IPS DF 6.9 (cell line): ENCODE measurements at places on chromosomes 7 and 10.

GRCh38 chr7:90570373-90570959 is 25.7 kb upstream of the CDK14 start:
- no peak overlapping the region for H3K4me3 ChIP-seq
- H3K27ac ChIP-seq: no peak overlapping the region
- H3K27me3 ChIP-seq: no peaks in the 10 kb centered on the region
- H3K4me1 ChIP-seq: no peaks in the 10 kb centered on the region; the same call in 1 of the 2 replicates
- no peaks in the 10 kb centered on the region for H3K36me3 ChIP-seq

DNA sequence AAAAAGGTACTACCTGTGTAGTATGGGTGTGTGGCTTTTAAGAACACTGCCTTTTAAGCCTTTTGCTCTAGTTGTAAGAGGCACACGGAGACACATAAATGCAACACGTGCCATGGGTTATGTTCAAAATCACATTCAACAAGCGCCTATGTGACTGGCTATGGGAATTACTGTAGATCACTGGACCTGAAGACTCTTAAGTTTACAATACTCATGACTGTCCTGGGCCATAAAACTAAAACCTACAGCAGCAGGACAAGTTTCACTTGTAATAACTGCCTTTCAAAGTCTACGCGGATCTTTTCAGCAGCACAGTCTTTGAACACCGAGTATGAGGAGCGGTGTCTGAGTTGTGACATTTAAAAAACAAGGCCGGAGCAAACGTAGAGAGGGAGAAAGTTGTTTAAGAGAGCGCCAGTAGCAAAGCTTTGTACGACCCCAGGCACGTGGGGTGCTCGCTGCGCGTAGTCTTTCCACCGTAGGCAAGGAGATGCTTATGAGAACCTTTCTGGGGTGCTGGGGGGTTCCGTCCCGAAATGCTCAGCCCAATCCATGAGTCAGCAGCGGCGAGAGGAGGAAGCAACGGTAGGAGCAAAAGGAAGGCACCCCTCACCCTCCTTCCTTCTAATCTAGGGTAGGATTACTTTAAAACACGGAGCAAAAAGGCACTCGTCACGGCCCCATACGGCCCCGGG is 662 bp downstream of the DNAJC2 start:
- DNase-seq: no peak
- peaks cover 3% of the 10 kb centered on the region; the same call in 1 of the 2 replicates for H3K36me3 ChIP-seq
- H3K27me3 ChIP-seq: no peaks in the 10 kb centered on the region
- H3K4me3 ChIP-seq: peak overlapping the region; percentile 94
- no peak overlapping the region for H3K27ac ChIP-seq
- H3K4me1 ChIP-seq: no peaks in the 10 kb centered on the region

DNA sequence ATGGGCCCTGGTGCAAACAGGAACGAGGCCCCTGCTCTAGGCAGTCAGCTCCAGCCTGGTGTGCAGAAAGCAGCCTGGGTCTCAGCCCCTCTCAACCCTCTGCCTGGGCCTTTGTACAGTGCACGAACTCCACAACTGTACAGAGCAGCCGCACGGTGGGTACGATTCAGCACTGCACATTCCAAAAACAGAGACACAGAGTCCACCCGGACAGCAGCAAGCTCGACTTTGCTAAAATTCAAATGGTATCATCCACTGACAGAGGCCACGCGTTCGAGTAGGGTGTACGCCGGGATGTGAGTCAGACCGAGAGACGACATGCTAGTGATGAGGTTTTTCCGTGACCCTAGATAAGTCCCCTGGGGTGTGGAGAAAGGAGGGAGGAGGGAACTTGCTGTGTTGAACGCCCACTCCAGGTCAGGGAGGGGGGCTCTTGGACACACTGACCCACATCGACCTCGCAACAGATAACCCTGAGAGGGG is 65.6 kb upstream of the PDGFA start:
- DNase-seq: no peak
- H3K4me3 ChIP-seq: no peak overlapping the region
- no peak overlapping the region for H3K27ac ChIP-seq
- H3K4me1 ChIP-seq: no peaks in the 10 kb centered on the region
- H3K27me3 ChIP-seq: no peaks in the 10 kb centered on the region

DNA sequence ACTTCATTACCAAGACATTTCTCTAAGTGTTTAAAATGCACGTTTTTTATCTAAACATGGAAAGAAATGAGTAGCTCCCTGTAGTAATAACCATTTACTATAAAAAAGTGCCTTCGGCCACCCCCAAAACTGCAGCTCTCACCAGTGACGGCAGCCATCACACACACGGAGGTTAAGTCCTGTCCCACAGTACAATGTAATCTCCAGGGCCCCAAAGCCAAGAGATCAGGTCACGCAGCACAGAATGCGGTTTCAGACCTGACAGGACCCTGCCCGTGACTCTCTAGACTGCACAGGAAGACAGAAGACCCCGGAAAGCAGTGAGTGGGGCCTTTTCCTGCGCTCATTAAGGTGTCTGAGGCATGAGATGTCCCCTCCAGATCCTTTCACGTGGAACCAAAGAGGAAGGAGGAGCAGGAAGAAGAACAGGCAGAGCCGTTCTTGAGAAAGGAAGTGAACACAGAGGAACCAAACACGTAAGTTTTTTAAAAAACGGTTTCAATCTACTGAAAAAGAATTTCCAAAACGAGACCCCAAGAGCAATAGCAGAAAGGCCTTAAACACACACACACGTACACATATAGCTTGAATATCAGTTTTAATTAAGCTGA is 125.7 kb downstream of the ZMYND11 start:
- H3K36me3 ChIP-seq: no peaks in the 10 kb centered on the region
- H3K4me3 ChIP-seq: no peak overlapping the region
- no peak for DNase-seq
- no peaks in the 10 kb centered on the region for H3K4me1 ChIP-seq

GRCh38 chr7:91632234-91632940 is 248.1 kb downstream of the MTERF1 start:
- H3K4me1 ChIP-seq: no peaks in the 10 kb centered on the region
- no peak for DNase-seq
- no peak overlapping the region for H3K4me3 ChIP-seq
- no peak overlapping the region for H3K27ac ChIP-seq
- no peaks in the 10 kb centered on the region for H3K27me3 ChIP-seq

GRCh38 chr10:70265032-70265689 is 18.6 kb downstream of the NPFFR1 start:
- no peaks in the 10 kb centered on the region for H3K27me3 ChIP-seq
- no peak overlapping the region for H3K4me3 ChIP-seq
- no peak overlapping the region for H3K27ac ChIP-seq
- no peaks in the 10 kb centered on the region for H3K4me1 ChIP-seq
- DNase-seq: peak; percentile 71
- no peaks in the 10 kb centered on the region for H3K36me3 ChIP-seq

- H3K27me3 ChIP-seq: no peaks in the 10 kb centered on the region
- no peak overlapping the region for H3K27ac ChIP-seq
- H3K4me1 ChIP-seq: no peaks in the 10 kb centered on the region
- DNase-seq: no peak
- H3K36me3 ChIP-seq: no peaks in the 10 kb centered on the region
These were observed 89.5 kb downstream of the THSD7A start for GRCh38 chr7:11742496-11742895.

DNA sequence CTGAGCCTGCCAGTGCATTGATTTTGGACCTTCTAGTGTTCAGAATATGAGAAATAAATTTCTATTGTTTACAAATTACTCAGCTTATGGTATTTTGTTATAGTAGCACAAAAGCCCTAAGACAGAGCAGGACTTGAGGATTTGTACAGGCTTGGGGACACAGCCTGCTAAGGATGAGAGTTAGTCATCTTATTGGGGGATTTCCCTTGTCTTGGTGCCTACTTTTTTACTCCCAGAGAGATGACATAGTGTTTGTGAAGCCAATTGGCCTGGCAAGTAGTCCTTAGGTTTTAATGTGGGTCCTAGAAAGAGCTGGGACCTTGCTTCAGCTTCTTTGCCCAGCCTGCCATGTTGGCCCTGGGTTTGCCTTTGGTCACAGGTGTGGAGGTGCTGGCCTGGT is 364.0 kb downstream of the REEP3 start:
- no peak overlapping the region for H3K27ac ChIP-seq
- no peaks in the 10 kb centered on the region for H3K27me3 ChIP-seq
- no peak for DNase-seq
- peaks cover 3% of the 10 kb centered on the region; the same call in 1 of the 2 replicates for H3K4me1 ChIP-seq

DNA sequence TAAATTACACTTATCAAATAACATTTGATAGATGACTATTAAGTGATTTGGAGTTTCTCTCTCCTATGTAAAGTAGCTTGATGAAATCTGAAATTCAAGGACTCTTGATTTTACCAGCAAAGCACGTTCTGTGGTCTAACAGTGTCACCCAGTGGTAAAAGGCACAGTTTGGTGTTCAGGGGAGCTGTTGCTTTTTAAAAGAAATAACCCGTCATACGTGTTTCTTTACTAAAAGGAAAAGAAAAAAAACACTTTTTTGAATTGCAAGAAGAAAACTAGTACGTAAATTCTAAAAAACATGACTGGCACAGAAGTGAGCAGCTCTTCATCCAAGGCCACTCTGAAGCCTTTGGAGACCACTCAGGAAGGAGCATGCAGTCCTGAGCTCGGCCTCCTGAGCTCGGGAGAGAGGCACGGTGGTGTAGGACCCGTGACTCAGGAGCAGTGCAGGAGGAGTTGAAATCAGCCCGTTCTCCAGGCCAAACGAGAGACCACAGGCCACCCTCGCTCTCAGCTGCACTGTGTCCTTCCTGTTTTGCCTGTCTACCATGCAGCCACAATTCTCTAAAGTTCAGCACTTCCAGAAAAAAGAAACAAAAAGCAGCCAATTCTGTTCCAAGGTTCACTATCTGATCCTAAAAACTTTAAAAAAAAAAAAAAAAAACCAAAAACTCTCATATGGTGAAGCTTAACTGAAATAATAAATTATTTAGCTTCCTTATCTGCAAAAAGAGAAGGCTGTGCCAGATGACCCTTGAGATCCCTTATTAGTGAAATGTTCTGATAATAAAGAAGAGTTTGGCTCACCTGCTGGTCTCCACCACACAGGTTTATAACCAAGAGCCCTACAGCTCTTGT is 212.6 kb upstream of the FRMD4A start:
- no peak overlapping the region for H3K4me3 ChIP-seq
- no peak overlapping the region for H3K27ac ChIP-seq
- no peaks in the 10 kb centered on the region for H3K27me3 ChIP-seq
- no peaks in the 10 kb centered on the region for H3K36me3 ChIP-seq

DNA sequence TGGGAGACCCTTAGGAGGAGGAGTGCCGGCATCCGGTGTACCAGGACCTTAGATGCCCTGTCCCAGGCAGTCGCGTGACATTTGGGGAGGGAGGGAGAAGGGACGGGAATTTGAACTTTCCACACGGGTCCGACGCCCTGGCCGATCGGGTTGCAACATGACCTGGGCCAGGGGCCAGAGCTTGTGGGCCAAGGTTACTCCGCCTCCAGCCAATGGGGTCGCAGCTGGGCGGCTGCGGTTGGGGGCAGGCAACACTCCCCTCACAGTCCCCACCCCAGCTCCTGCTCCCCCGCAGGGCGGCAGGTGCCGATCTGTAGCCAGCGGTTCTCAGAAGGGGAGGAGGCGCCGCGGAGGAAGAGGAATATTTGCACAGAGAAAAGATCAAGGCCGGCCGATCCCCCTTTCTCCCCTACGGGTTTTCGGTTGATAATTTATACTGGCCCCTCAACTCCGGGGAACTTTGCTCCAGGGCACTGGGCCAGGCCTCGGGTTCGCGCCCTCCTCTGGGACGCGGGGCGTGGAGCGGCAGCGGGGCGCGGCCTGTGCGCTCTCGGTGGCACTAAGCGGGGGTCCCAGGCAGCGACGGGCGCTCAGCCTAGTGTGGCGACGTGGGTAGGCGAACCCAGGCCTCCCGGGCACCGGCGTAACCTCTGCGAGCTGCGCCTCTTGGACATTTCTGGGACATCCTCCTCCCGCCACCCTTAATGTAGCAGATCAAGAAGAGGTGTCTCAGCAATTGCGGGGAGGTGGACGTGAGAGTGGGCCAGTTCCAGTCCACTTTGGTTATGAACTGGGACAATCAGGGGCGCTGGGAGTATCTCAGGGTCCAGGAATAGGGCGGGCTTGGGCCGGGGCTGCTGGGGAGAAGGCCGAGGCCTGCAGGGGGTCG is 1.2 kb downstream of the MLXIPL start:
- H3K27me3 ChIP-seq: peaks cover 2% of the 10 kb centered on the region
- H3K27ac ChIP-seq: no peak overlapping the region
- peak; percentile 76 for DNase-seq
- peaks cover 3% of the 10 kb centered on the region; the same call in 1 of the 2 replicates for H3K4me1 ChIP-seq
- H3K36me3 ChIP-seq: no peaks in the 10 kb centered on the region

GRCh38 chr7:41292487-41292886 is 410.4 kb downstream of the INHBA start:
- H3K36me3 ChIP-seq: no peaks in the 10 kb centered on the region
- H3K27ac ChIP-seq: no peak overlapping the region
- DNase-seq: no peak
- H3K27me3 ChIP-seq: no peaks in the 10 kb centered on the region; the same call in 1 of the 2 replicates
- H3K4me3 ChIP-seq: no peak overlapping the region

DNA sequence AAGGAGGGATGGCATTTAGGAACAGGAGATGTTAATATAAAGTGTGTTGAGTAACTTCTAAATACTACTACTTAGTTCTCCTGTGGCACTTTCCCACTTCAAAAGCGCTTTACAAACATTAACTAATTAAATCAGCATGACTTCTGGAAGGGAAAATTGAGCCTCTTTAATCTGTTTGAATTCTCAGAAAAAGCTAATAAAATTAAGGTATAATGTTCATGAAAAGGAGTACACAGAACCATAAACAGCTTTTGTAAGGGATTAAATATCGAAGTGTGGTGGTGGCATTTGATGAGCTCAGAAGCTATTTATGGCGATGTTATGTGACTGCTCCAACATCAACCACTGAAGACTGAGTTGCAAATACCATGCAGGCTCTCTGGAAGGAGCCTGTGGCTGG is 10.2 kb upstream of the VAX1 start:
- H3K4me1 ChIP-seq: no peaks in the 10 kb centered on the region
- peaks cover 53% of the 10 kb centered on the region for H3K27me3 ChIP-seq
- H3K4me3 ChIP-seq: no peak overlapping the region
- no peak overlapping the region for H3K27ac ChIP-seq
- DNase-seq: no peak
- H3K36me3 ChIP-seq: no peaks in the 10 kb centered on the region

- H3K4me1 ChIP-seq: no peaks in the 10 kb centered on the region
- no peak overlapping the region for H3K4me3 ChIP-seq
- H3K27ac ChIP-seq: no peak overlapping the region
These were observed 134.9 kb upstream of the SAMD8 start for GRCh38 chr10:74976565-74976964.

- H3K36me3 ChIP-seq: no peaks in the 10 kb centered on the region
- H3K27me3 ChIP-seq: no peaks in the 10 kb centered on the region
- DNase-seq: peak; percentile 29
- H3K27ac ChIP-seq: no peak overlapping the region
- H3K4me3 ChIP-seq: no peak overlapping the region
These were observed 180.5 kb downstream of the ZNF365 start for GRCh38 chr10:62554632-62555199.

DNA sequence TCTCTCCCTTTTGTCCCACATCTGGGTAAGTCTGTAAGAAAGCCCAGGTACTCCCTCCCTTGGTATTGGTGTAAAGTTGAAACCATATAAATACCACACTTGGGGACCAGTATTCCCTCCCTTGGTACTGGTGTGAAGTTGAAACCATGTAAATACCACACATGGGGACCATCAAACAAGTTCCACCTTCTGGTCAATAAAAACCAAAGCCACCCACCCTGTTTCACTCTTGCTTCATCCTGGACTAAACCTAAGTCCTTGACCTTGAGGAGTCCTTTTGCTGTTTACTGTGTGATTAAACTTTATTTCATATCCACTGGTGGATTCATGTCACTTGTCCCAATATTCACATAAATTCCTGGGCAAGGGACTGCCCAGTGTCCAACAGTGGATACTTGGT is 8.4 kb downstream of the P4HA1 start:
- no peak for DNase-seq
- no peaks in the 10 kb centered on the region for H3K36me3 ChIP-seq
- no peaks in the 10 kb centered on the region for H3K27me3 ChIP-seq
- H3K4me1 ChIP-seq: no peaks in the 10 kb centered on the region
- H3K27ac ChIP-seq: no peak overlapping the region
